ENCODE measurements at places on chromosomes 11 and 22. TPM values are rescaled to one million over a fixed set of nuclear protein-coding genes. Genes with fewer than 3 reads are reported as not detected.

The ACAT1 gene
- polyA plus RNA-seq, result 105 TPM

The RASGRP2 gene
- 0.94 TPM for polyA plus RNA-seq

The MS4A5 gene
- polyA plus RNA-seq, result not detected

The TBX1 gene
- 2.9 TPM for polyA plus RNA-seq

The MYOD1 gene
- not detected for polyA plus RNA-seq

The MS4A3 gene
- not detected for polyA plus RNA-seq

The C11orf42 gene
- not detected for polyA plus RNA-seq

The MYRF gene
- polyA plus RNA-seq, result 19.2 TPM

The VPS37C gene
- polyA plus RNA-seq, result 10.9 TPM

The KRTAP5-1 gene
- not detected for polyA plus RNA-seq

The CSNK2A3 gene
- 4.4 TPM for polyA plus RNA-seq

The SUSD2 gene
- polyA plus RNA-seq, result 51.4 TPM

The PRODH gene
- 1.5 TPM for polyA plus RNA-seq

The SLC7A4 gene
- polyA plus RNA-seq, result not detected

The OR2AG2 gene
- polyA plus RNA-seq, result 0.03 TPM

The B4GAT1 gene
- 18.0 TPM for polyA plus RNA-seq

The CBLIF gene
- not detected for polyA plus RNA-seq

The LMO1 gene
- polyA plus RNA-seq, result 2.7 TPM

The PANX3 gene
- not detected for polyA plus RNA-seq

The DGCR6 gene
- polyA plus RNA-seq, result 2.6 TPM

The KIF18A gene
- 25.6 TPM for polyA plus RNA-seq

The TSGA10IP gene
- not detected for polyA plus RNA-seq

The MMP1 gene
- polyA plus RNA-seq, result not detected

The TRPT1 gene
- polyA plus RNA-seq, result 26.1 TPM

The TIMM10B gene
- polyA plus RNA-seq, result 22.0 TPM

The SPON1 gene
- not detected for polyA plus RNA-seq

The TMEM121B gene
- polyA plus RNA-seq, result 0.05 TPM

The OR52I2 gene
- not detected for polyA plus RNA-seq

The ANO1 gene
- polyA plus RNA-seq, result 0.27 TPM

The DEFB131B gene
- not detected for polyA plus RNA-seq

The PRAME gene
- polyA plus RNA-seq, result 130 TPM

The METTL15 gene
- 9.5 TPM for polyA plus RNA-seq

The RIC8A gene
- polyA plus RNA-seq, result 111 TPM

The MS4A15 gene
- not detected for polyA plus RNA-seq

The NECTIN1 gene
- 5.4 TPM for polyA plus RNA-seq
